ENCODE measurements at places on chromosomes 4 and X.

GRCh38 chr4:101370663-101371210 lies 23.4 kb upstream of the PPP3CA start:
- no peak for DNase-seq

DNA sequence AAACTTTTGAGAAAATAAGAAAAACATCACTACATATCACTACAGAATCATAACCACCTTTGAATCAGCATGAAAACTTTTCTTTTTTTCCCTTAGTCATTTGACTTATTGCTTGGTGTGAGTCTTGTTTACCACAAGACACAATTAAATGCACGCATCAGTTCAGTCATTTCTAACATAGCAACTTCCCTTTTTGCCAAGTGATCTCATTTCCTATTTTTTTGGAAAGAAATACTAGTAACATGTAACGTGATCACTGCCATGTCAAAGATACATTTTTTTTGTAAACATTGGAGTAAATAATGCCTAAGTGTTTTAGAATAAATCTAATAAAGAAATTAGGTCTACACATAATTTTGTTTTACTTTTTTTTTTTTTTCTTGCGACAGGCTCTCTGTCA lies 5.1 kb upstream of the CXCL8 start:
- DNase-seq = peak; percentile 95

GRCh38 chr4:147118528-147118927 lies 172.9 kb upstream of the TTC29 start:
- DNase-seq = no peak

GRCh38 chr4:67712000-67712625 lies 11.2 kb upstream of the UBA6 start:
- no peak for DNase-seq

GRCh38 chr4:153113061-153113837 lies 91.0 kb upstream of the TRIM2 start:
- DNase-seq = no peak

DNA sequence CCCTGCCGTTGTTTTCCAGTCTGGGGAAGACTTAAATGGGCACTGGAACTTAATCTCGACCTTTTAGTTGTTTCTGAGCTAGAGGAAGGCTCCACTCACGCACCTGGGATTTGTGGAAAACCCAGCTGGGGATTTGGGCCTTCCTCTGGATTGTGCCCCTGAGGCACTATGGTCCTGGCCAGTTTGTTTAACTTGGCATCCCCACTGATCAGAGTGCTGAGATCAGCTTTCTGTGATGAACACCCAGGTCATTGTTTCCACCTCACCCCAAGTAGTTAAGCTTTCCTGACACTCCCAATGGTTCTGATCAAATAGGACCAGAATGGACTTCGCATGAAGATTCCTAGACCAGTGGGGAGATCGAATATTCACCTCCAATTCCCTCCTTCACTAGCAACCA lies 20.5 kb upstream of the NAP1L5 start:
- DNase-seq = no peak

DNA sequence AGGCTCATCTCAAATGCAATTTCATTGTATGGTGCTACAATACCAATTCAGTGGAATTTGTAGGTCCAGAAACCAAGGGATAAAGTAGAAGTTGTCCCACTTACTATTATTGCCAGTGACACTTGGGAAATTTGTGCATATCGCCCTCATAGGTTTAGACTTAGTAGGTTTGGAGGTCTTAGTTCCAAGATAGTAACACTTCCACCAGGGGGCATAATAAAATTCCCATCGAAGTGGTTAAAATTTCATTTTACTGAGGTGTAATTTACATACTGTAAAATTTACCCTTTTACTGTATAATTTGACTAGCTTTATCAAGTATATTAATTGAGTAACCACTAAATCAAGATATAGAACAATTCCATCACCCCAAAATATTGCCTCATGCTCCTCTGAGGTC lies 174.6 kb downstream of the INPP4B start:
- DNase-seq = no peak

DNA sequence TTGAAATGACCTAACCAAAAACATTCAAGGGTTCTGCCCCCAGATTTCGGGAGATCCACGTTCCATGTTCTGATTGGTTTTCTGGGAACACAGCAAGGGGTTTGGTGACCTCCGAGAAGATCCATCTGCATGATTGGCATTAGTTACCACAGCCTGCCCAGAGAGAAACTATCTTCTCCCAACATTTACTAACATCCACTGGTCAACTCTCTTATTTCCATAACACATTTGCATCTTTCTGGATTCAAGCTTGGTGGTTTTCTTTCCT lies 15.6 kb downstream of the SHOX start:
- no peak for DNase-seq

- DNase-seq = no peak
Observed at GRCh38 chr4:186749611-186750281, 26.1 kb upstream of the FAT1 start.

DNA sequence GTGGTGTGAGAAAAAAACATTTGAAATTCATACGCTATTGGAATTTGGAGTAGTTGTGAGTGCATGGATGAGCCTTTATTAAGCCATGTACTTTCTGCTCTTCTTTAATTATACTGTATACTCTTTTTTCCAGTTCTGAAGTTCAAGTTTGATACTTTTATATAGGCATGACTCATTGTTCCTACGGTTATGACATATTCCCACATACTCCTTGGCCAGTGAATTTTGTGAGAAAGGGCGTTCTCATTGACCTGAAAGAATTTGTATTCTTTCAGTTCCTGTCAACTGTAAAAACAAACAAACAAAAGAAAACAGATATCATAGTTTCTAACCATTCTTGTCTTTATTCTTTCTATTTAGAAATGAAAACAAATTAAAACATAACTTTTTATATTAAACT lies 407.3 kb downstream of the MAPK10 start:
- DNase-seq = no peak

GRCh38 chrX:108361316-108361715 lies 76.9 kb downstream of the COL4A6 start:
- DNase-seq = no peak

DNA sequence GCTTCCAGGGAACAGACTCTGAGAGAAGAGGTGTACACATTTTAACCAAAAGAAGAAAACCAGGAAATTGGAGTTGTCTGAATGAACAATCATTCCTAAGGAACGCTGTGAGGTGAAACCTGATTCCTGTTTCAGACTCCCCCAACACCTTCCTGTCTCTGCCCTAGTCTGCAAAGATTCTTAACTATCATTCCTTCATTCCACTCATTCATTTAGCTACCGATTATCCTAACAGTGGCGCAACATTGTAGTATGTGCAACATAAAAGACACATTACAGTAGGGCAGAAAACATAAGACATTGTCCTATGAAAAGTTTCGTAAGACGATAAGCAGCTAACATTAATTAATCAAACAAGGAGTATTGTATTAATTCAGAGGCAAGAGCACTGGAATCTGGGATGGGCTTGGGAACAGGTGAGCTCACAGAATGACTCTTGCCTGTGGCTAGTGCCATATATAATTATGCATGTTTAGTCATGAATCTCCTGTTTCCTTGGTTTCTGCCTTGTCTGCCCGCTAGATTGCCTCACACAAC lies 23.8 kb upstream of the ADH7 start:
- no peak for DNase-seq

GRCh38 chr4:44914748-44915147 lies 188.4 kb upstream of the GNPDA2 start:
- no peak for DNase-seq

DNA sequence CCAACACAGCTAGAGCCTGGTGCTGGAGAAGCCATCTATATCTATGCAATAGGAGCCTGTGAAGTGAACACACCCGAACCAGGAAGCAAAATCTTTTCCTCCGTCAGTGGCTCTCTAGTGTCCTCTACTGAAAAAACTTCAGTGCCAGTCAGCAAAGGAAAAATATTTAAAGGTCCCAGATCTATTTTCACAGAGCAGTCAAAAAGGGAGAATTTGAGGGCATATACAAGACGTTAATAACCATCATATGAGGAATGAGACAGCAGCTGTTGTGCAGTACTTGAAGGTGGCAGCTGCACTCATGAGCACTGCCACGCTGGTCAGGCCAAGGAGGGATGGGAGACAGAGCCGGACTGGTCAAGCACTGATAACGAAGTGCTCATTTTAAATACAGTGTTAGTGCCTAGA lies 14.4 kb downstream of the MCUB start:
- peak; percentile 6 for DNase-seq

DNA sequence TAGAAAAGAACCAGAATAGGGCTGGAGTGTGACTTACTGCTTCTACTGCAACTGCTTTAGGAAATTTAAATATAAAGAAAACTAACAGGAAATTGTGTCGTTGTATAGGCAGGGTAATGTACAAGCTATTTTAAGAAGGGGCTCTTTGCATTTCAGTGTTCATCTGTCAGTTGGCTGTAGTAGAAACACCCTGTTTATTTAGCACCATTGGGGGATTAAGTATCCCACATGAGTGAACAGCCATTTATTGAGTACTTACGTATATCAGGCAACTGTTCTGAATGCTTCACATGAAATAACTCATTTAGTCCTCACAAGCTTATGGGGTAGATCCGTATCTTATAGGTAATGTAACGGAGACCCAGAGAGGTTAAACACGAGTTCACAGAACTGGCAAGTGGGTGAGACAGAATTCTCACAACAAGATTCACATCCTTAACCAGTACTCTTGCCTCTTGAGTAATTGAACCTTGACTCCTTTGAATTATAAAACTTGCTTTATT lies 23.9 kb downstream of the STIM2 start:
- DNase-seq = no peak

DNA sequence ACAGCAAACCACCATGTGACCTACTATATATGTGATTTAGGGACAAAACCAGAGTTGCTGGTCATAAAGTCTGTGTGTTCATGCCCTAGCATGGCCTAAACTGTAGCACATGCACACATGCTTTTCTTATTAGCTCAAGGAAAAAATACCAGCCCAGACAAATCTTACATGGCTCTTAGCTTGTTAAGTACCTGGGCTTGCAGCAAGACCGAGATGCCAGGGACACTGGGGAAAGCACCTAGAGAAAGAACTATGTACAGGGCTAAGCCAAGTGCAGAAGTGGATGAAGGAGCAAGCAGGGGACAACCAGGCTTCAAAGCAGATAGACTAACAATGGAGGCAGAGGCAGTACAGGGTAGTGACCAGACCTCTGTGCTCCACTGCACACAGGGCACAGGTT lies 3.4 kb upstream of the GABRE start:
- DNase-seq = no peak

GRCh38 chrX:108313669-108314068 lies 124.6 kb downstream of the COL4A6 start:
- no peak for DNase-seq

All from AML-193 (cell line).